Uterus (tissue), 4 donors: ENCODE measurements at places on chromosomes 16 and 17.

- no peak overlapping the region for H3K4me3 ChIP-seq
- no peaks in the 10 kb centered on the region for H3K4me1 ChIP-seq
- H3K36me3 ChIP-seq: no peaks in the 10 kb centered on the region
Observed at GRCh38 chr16:3075523-3075915, 10.1 kb downstream of the IL32 start.

DNA sequence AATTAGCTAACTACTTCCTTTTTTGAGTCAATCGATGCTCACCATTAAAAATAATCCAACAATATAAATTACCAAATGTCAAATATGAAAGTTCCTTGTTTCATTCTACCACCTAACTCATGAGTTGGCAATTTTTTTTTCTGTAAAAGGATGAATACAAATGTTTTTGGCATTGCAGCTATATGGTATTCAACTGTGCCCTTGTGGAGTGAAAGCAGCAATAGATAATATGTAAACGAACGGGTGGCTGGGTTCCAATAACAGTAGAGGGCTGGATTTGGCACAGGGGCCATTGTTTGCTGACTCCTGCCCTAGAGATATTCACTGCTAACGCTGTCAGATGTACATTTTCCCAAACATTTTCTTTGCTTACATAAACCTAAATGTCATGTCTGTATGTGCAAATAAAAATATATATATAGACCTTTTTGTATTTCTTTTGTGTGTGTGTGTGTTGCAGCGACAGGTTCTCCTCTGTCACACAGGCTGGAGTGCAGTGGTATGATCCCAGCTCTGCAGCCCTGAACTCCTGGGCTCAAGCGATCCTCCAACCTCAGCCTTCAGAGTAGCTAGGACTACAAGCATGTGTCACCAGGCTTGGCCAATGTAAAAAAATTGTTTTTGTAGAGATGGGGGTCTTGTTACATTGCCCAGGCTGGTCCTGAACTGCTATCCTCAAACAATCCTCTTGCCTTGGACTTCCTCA is 73.9 kb downstream of the RPGRIP1L start:
- no peak for DNase-seq
- H3K36me3 ChIP-seq: no peaks in the 10 kb centered on the region
- H3K27ac ChIP-seq: no peak overlapping the region
- H3K4me3 ChIP-seq: no peak overlapping the region
- no peaks in the 10 kb centered on the region for H3K27me3 ChIP-seq
- H3K4me1 ChIP-seq: no peaks in the 10 kb centered on the region

- peak overlapping the region; percentile 4 for H3K4me3 ChIP-seq
- no peaks in the 10 kb centered on the region for H3K4me1 ChIP-seq
- peak overlapping the region; percentile 54 for H3K27ac ChIP-seq
- H3K36me3 ChIP-seq: no peaks in the 10 kb centered on the region
- no peaks in the 10 kb centered on the region for H3K27me3 ChIP-seq
Observed at GRCh38 chr17:20073055-20073979, 64.2 kb downstream of the SPECC1 start.

GRCh38 chr16:84810518-84811273 is 9.1 kb upstream of the CRISPLD2 start:
- H3K4me3 ChIP-seq: no peak overlapping the region
- H3K27me3 ChIP-seq: no peaks in the 10 kb centered on the region
- no peaks in the 10 kb centered on the region for H3K4me1 ChIP-seq
- peak; percentile 72 for DNase-seq

DNA sequence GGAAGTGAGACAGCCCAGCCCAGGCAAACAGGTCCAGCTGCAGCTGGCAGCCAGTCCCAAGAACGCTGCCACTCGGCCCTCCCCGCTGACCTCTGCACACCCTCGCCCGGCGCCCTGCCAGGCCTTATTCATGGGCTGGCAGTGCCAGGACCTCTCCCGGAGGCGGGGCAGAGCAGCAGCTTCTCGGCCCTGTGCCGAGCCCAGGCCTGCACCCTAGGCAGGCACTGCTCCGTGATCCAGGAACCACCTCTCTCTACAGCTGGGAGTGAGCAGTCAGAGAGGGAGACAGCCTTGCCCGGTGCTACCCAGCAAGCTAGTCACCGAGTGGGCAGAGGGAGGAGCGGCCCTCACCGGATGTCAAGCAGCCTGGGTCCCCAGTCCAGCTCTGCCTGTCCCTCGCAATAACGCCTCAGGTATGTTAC is 79.9 kb upstream of the CBX4 start:
- H3K27ac ChIP-seq: no peak overlapping the region
- no peaks in the 10 kb centered on the region for H3K36me3 ChIP-seq
- DNase-seq: peak; percentile 61
- H3K27me3 ChIP-seq: no peaks in the 10 kb centered on the region
- no peaks in the 10 kb centered on the region for H3K4me1 ChIP-seq
